ENCODE measurements at places on chromosomes 3 and 15.
A peak's percentile ranks its signal among the peaks of the same experiment; 100 is the strongest.

DNA sequence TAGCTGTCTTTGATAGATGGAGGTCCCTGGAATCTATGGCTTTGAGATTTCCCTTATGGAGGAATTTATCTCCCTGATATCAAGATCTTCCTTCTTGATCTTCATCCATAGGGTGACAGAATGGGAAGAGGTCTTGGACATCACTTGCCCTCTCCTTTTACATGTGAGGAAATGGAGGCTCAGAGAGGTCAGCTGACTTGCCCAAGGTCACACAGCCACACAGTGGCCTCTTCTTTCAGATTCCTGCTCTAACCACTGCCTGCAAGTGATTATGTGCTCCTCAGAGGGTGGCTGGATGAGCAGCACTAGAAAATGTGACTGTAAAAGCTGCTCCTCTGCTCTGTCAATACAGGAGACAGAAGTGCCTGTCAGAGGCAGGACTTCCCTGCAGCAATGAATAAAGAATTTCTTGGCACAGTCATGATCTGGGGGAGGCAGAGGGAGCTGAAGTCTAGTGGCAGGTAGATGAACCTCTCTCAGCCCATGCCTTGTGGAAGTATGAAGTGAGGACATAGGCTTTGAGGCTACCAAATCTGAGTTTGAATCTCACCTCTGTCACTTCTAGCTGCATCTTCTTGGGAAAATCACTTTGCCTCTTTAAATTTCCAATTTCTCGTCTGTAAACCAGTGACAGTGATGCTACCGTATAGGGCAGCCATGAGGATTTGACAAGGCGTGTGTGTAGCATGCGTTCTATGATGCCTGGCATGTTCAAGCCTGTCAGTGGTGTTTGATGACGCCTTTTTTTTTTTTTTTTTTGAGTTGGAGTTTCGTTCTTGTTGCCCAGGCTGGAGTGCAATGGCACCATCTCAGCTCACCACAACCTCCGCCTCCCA lies 12.0 kb downstream of the SSUH2 start:
- no peak for DNase-seq

DNA sequence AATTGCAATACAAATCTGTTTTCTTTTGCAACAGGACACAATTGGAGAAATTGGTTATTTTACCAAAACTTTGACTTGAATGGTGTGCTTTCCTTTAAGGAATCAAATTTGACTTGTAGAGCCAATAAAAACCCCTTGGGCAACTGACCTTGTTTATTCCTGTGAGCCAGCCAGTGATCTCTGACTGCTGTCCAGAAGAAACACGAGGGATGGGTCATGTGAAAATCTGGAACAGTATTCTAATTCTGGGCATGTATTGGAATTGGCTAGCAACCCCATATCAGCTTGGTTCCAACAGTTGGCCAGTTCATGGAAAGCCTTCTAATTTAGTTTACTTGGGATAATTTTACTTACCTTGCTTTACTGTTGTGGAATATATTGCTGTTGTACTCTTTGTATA lies 19.1 kb upstream of the HHATL start:
- no peak for DNase-seq

- peak; percentile 84 for DNase-seq
Observed at GRCh38 chr3:188060840-188061544, 93.0 kb upstream of the LPP start.

DNA sequence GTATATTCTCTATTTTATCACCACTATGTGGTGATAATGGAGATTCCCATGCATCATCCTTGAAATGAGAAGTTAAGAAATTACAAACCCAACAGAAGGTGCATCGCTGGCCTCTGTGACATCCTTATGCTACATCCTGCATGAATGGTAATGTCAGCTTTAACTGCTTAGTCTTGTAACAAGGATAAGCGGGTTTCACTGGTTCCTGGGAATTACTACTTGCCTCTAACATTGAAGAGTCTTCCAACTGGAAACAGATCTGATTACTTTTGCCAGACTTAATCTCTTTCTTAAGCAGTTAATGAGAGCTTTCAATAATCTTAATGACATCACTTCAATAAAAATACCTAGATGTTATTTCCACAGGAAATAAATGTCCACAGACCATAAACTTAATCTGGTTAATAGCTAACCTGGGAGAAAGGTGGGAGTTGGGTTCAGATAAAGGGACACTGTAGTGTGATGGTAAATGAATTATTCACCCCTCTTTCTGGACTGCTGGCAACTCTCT lies 44.0 kb downstream of the FMN1 start:
- no peak for DNase-seq

- no peak for DNase-seq
Observed at GRCh38 chr3:63429905-63430304, 151.8 kb downstream of the SYNPR start.

GRCh38 chr3:159829056-159829455 lies 159.6 kb upstream of the IL12A start:
- DNase-seq = no peak

- no peak for DNase-seq
Observed at GRCh38 chr3:98561727-98562521, 30.1 kb downstream of the GPR15 start.

DNA sequence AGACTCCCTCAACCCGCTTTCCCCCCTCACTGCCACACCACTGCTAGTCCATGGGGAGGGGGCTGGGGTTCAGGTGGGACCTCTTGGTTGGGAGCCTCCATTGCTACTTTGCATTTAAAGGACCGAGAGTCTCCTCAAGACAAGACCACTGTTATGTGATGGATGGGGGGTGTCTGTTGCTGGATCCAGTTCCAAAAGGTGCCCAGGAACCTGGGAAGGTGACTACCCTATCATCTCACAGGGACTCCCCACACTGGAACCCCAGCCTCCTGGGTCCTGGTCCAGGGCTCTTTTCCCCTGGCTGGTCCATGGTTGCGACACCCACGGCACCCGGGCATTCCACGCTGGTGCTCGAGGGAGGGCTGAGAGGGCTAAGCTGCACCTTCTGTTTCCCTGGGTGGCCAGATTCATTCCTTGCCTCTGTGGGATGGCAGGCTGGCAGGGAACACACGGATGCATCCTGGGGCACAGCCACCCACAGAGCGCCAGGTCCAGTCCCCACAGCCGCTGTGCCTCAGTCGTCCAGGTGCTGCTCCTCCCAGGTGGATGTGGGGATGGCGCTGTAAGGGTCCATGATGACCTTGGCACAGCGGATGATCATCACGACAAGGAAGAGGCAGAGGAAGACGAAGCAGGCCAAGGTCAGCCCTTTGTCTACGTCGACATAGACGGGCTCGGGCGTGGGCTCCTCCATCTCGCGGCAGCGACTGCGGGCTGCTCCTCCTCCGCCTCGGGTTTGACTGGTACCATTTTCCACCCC lies 48.6 kb downstream of the FAH start:
- no peak for DNase-seq

DNA sequence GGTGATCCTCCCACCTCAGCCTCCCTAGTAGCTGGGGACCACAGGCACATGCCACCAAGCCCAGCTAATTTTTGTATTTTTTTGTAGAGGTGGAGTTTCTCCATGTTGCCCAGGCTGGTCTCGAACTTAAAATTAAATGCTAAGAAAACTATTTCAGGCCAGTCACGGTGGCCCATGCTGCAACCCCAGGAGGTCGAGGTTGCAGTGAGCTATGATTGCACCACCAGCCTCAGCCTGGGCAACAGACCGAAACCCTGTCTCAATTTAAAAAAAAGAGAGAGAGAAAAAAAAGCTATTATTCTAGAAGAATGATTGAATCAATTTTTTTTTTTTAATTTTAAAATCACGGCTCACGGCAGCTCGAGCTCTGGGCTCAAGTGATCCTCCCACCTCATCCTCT lies 4.7 kb downstream of the SLC51A start:
- no peak for DNase-seq

DNA sequence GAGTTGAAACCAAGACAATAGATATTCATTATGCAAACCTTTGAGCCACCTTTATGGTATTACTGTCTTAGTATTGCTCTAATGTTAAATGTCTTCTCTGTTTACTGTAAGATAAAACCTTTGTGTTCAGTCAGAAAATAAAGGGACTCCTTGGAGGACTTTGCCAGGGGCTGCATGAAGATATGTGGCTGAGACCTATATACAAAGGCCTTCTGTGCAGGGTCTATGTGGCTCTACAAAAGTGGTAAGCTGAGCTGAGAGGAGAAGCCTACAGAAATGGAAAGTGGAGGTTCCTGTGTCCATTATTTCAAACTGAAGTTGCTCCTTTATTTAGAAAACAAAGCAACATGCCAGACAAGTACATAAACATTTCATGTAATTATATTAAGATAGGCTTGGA lies 131.5 kb downstream of the FNDC3B start:
- DNase-seq = no peak

GRCh38 chr15:101433396-101433795 lies 56.1 kb downstream of the PCSK6 start:
- DNase-seq = no peak

- no peak for DNase-seq
Observed at GRCh38 chr3:188390775-188391443, 237.0 kb downstream of the LPP start.

DNA sequence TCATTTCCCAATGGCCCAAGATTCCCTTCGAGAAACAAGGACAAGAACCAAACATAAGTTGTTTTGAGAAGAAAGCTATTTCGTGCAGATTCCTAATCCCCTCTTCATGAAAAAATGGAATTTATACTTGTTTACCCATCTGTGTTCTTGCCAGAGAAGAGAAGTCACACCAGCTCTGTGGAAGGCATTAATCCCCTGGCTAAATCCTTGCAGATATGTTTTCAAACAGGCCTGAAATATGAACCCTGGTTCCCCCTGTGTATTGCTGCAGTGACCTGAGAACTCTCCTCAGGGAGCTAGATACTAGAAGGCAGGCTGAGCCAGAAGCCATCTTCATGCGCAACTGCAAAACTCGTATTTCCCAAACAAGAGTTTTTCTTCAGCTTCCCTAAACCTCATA lies 337.7 kb downstream of the NEK10 start:
- DNase-seq = no peak

GRCh38 chr3:36740787-36741186 lies 23.6 kb downstream of the DCLK3 start:
- no peak for DNase-seq

DNA sequence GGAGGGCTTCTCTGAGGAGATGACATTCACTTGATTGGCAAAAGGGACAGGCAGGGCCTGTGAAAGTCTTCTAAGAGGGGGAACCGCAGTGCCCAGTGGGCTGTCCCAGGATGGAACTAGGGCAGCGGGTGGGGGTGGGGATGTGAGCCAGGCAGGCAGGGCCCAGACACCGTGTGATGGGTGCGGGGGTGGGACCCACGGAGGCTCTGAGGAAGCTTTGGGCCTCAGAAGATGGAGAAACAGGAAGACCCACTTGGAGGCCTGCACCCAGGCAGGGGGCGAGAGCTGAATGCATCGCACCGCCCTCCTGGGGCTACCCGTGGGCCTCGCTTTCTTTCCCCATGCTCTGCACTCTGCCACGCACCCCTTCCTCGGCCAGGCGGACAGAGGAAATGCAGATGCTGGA lies 32.9 kb upstream of the ACAD9 start:
- no peak for DNase-seq

- no peak for DNase-seq
Observed at GRCh38 chr15:90087454-90088154, 14.7 kb downstream of the IDH2 start.

- no peak for DNase-seq
Observed at GRCh38 chr15:65409036-65409631, 13.6 kb downstream of the IGDCC4 start.

DNA sequence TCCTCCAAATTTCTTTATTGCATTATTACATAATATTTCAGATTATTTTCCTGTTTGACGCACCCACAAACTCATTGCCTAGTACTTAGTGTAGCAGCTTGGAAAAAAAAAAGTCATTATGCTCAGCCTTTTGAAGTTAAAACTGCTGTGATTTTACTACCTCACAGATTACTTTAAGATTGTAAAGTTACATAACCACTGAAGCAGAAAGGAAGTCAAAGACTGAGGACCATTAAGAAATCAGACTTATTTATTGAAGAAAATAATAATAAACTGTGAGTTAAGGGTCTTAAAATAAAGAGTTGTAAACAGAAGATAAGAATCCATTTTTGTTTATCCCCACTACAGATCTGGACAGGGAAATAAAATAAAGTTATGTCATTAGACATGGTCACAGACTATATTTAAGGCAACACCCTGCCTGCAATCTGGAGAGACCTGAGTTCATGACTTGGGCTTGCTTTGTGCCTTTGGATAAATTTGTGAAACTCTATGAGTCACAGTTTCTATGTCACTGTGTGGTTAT lies 212.1 kb upstream of the ROBO2 start:
- no peak for DNase-seq

- DNase-seq = no peak
Observed at GRCh38 chr3:16200411-16200810, 25.9 kb downstream of the GALNT15 start.

DNA sequence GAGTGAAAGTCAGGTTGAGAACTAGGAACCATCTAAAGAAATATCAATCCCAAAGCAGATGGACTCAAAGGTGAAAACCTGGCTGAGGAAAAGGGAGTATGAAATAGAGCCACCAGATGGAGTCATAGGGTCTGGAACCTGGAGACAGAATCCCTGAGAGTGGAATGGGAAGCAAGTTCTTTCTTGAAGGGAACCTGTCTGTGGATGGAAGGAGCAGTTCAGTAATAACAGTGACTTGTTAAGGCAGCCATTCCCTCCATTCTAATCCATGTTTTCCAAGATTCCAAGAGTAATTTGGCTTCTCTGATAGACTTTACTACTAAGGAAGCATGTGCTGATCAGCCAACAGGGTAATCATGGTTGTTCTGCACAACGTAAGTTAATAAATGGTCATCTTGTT lies 22.5 kb upstream of the AQP9 start:
- no peak for DNase-seq

Data from activated effector memory CD4-positive, alpha-beta T cell treated with anti-CD3 and anti-CD28 coated beads, Interleukin-2, amount 50 U/mL, for 16 hours (primary cell).